ENCODE measurements at places on chromosomes 6 and 20.

GRCh38 chr6:135030056-135030473, 24.6 kb downstream of the HBS1L start:
- no peak for DNase-seq

DNA sequence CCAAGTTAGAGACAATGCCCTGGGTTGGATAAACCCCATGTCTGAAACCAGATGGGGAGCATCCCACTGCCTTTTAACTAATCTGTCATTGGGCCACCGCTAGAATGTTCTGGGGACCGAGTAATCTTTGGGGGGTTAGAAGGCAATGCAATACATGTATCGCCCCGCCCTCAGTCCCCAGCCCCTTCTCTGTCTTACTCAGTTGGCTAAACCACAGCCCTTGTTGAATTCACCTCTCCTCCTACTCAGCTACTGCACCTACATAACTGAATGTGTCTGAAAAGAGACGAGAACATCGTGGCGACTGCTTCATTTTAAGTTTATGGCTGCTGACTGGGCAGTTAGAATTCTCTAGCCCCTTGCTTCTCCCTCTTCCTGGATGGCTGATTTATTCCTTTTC, 15.1 kb upstream of the CCR6 start:
- no peak for DNase-seq

DNA sequence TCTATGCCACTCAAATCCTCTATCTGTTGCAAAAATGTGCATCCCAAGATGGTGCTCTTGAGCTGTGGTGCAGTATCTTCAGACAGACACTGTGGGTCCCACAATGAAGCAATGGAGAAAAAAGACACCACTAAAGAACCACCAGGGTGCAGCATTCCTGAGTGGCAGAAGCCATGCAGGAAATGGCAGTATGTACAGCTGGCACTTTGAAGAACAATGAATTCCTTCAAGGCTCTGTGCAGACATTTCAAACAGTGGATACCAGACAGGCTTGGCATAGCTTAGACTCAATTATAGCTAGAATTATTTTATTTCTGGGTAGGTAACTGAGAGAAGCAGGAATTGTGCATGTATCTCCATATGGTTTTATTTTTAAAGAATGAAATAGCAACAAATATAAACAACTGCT, 24.0 kb upstream of the HDAC2 start:
- DNase-seq, result no peak

- no peak for DNase-seq
These were observed 108.3 kb upstream of the PHACTR1 start for GRCh38 chr6:12608016-12608860.

DNA sequence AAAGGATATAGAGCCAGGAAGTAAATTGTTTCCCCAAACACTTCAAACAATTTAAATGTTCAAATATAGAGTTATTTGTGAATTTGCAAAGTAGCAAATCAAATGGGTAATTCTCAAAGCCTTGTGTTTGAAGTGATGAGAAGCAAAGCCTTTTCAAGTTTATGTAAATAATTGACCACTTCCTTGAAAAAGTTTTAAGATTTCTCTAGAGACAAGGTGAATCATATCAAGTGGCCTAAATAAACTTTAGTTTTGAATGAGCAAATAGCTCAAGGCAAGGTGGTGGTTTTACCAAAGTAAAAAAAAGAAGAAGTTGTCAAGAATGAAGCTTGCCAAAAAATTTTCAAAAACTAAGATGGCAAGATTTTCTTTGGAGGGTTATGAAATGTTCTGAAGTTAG, 42.6 kb upstream of the IFNGR1 start:
- no peak for DNase-seq

DNA sequence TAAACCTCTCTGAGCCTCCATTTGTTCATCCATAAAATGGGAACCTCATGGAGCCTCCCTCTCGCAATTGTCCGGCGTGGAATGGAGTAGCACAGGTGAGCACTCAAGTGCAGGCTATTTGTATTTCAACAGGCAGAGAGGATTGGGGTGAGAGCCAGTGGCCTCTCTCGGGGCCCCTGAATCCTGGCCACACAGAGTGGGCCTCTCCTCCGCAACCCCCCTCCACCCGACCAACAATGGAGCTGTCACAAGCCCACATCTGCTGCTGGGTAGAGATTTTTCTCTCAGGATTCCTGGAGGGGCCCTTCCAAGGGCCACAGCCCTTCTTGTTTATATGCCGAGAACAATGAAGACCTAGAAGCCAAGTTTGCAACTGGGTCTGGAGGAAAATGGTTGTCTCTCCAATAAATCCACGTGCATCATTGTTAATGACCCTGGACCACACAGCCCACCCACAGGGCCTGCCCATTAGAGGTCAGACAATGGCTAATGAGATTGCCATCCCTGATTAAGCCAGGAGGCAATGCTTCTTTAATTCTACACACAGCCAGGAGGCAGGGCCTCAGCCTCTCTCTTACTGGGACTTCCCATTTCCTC, 233.0 kb downstream of the ANKRD60 start:
- no peak for DNase-seq

GRCh38 chr20:5077761-5078387, 41.9 kb downstream of the PCNA start:
- DNase-seq, result no peak

- DNase-seq, result no peak
These were observed 213.1 kb downstream of the BTBD3 start for GRCh38 chr20:12130781-12131180.

- no peak for DNase-seq
These were observed 149.1 kb upstream of the FAM83B start for GRCh38 chr6:54697424-54697823.

DNA sequence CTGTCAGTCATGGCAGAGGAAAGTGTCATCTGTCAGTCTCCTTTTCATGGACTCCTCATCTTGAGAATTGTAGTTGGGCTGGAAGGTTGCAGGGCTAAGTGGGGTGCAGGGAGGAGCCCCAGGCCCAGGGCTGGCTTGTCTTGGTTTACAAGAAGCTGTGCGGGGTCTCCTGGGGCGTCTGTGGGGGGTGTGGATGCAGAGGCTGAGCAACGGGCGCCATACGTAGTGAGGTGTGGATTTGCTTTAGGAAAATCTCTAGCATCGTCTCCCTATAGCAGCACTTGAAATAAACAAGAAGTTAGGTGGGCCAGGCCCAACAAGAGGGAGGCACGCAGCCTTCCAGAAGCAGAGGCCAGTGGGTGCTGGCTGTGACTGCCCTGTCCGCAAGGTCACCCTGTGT, 1.8 kb upstream of the SLC17A9 start:
- DNase-seq, result no peak

DNA sequence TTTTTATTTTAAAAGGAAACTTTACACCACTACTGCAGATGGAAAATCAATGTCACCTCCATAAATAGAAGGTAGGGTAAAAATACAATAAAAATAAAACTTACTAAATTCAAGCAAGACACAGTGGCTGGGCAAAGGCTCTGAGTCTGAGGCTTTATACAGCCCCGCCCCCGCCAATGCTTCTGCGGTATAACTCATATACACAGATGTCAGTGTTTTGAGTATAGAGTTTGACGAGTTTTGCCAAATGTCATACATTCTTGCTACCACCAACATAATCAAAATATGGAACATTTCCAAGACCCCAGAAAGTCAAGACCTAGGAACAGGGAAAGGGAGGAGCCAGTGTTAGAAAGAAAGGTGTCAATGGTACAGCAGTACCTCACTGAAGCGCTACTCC, 12.8 kb downstream of the NFATC2 start:
- DNase-seq, result peak; percentile 27

DNA sequence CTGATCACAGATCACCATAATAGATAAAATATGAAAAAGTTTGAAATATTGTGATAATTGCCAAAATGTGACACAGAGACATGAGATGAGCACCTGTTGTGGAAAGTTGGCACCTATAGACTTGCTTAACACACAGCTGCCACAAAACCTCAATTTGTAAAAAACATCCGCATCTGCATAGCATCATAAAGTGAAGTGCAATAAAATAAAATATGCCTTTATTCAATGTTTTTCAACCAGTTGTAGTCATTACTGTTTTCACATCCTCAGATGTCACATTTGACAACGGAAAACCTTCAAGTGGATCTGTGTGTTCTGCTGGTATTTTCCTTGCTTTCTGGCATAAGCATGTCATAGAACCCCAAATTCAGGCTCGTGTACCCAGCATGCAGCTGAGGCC, 50.2 kb upstream of the IFNGR1 start:
- no peak for DNase-seq

DNA sequence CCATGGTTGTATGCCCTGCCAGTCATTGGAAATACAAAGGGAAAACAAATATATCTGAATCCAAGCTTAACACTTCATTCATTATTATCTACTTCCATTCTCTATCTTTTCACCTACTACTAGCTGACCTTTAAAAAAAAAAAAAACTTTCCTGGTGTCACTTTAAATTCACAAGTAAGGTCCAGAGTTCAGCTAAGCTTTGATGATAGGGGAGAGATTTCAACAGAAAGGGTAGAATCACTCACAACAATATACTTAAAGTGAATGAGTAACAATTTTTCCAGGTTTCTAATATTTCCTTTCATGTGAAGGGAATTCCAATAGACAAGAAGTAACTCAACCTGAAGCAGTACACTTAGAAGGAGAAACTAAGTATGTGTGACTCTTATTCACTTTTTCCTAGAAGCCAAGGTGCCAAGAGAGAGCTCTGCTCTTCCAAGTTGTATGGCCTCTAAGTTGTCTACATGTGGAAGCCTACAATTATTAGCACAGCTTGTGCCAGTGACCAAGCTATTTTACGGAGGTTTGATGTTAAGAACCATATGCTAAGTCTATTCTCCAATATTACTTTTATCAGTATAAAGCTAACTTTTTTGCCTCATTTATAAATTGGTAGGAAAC, 371.7 kb downstream of the TENT5A start:
- no peak for DNase-seq

DNA sequence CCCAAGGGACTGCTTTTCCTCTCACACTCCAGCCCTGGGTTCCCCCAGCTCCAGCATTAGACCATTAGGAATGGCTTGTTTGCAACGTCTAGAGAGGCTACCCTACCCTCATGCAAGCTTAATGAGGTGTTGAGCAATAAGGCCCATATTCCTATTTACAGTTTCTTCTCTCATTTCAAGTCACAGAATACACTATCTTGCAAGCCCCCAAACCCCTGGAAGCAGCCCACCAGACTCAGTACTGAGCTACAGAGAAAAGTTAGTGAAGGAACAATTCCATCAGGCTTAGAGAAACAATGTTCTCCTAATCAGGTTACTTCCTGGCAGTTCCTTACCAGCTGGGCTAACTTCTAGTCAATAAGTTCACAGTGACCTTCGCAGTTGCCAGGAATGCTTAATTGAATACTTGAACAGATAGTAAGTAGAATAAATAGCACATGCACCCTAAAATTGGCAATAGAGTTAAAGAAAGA, 606.5 kb upstream of the NOX3 start:
- DNase-seq, result no peak

DNA sequence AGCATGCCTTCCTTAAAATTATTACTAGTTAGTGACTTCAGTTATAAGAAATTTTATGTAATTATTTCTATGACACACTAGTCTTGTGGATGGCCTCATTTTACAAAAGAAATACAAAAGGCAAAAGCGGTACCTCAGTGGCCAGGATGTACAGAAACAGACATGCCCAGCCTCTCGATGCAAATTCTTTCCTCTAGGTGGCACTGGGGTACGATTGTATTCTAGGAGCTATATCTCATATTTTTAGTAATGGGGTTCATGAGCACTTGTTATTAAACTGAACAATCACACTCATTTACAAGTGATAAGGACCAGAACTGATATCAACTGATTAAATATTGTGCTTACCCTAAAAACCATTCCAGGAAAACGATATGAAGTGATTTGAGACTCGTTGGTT, 59.8 kb downstream of the SOD2 start:
- no peak for DNase-seq

DNA sequence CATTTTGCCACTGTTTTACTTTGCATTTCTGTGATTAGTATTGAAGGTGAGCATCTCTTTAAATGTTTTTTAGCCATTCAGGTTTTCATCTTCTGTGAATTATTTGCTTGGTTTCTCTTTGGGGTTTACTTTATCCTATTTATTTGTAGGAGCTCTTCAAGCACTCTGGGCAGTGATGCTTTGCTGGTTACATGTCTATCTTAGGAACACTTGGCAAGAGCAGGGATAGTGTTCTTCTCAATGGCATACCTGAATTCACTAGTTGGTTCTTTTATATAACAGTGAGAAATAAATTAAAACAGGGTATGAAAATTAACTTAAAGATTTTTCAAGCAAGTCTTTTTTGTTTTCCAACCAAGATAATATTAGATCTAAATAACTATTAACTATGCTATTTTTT, 119.7 kb upstream of the BACH2 start:
- no peak for DNase-seq

DNA sequence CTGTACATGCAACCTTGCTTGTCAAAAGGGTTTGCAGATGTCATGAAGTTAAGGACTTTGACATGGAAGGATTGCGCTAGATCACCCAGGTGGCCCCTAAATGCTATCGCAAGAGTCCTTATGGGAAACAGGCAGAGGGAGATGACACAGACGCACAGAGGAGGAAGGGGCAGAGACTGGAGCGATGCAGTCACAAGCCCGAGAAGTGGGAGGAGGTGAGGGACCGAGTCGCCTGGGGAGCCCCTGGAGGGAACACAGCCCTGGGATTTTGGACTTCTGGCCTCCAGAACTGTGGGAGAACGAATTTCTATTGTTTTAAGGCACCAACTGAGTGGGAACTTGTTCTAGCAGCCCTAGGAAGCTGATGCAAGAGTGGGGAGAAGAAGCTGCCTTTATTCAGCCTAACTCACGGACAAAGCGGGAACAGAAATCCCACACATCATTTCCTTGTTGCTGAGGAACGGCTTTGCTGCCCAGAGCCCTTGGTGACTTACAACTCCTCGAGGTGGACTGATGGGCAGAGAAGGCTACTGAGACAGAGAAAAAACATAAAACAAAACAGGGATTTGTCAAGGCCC, 434.0 kb downstream of the PREX1 start:
- DNase-seq, result no peak

DNA sequence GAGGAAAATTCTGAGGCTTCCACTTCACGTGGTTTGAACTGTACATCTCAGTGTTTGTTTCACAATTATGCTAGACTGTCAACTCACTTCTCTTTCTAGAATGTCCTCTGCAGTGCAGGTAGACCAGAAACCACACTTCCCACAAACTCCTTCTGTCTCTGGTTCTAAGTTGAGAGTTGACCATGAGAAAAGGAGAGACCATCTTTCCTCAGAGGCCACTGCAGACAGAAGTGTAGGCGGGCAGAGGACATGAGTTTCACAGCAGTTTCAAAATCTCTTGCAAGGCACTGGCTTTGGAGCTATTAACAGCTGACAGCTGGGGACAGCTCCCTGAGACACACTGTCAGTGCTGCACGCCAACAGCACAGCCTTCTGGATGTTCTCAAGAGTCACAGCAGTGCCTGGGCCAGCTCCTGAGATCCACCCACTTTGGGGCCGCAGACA, 55.4 kb upstream of the MOXD1 start:
- no peak for DNase-seq

- no peak for DNase-seq
These were observed 46.1 kb upstream of the GFRAL start for GRCh38 chr6:55281215-55281614.

GRCh38 chr6:112268654-112269053, 14.3 kb upstream of the LAMA4 start:
- no peak for DNase-seq

GRCh38 chr6:19715167-19715551, 122.0 kb upstream of the ID4 start:
- DNase-seq, result no peak
